ENCODE measurements at places on chromosomes 13 and 19.
A peak's percentile ranks its signal among the peaks of the same experiment; 100 is the strongest.

- no peak for DNase-seq
Measured at GRCh38 chr19:11451871-11452619, 16.6 kb downstream of the PRKCSH start.

DNA sequence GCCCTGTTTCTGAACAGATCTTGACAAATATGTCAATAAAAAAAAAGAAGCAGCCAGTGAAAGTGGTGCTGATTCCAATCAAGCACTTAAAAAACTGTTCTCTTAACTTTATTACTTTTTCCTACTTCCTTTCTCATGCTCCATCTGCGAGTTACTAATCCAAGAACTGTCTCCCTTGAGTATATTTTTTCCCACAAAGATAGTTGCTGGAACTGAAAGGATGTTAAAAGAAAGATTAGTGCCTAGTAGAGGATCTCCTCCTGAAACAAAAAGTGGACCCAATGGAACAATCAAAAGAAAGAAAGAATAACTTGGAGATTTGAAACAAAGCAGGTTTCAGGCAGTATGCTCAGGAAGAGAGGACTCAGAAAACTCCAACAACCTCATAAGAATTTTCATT, 1034.8 kb downstream of the PCDH17 start:
- DNase-seq: no peak

GRCh38 chr13:28031220-28031895, 42.9 kb upstream of the URAD start:
- no peak for DNase-seq

GRCh38 chr19:52237771-52238400, 31.5 kb upstream of the ZNF766 start:
- peak; percentile 24 for DNase-seq

DNA sequence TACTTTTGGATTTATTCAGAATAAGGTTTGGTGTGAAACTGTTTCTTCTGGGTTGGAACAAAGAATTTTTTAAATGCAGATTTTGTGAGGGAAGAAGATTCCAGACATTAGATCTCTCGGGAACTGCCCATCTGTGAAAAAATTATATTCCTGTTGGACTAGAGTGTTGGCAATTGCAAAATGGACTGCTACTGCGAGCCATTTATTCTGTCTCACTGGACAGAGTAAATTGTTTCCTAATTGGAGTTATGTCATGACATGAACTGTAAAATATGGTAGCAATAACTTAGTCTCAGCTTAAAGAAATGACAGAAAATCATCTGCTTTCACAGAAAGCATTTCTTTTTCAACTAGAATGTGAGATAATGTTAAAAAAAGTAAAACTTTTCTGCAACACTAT, 86.0 kb upstream of the MYCBP2 start:
- no peak for DNase-seq

DNA sequence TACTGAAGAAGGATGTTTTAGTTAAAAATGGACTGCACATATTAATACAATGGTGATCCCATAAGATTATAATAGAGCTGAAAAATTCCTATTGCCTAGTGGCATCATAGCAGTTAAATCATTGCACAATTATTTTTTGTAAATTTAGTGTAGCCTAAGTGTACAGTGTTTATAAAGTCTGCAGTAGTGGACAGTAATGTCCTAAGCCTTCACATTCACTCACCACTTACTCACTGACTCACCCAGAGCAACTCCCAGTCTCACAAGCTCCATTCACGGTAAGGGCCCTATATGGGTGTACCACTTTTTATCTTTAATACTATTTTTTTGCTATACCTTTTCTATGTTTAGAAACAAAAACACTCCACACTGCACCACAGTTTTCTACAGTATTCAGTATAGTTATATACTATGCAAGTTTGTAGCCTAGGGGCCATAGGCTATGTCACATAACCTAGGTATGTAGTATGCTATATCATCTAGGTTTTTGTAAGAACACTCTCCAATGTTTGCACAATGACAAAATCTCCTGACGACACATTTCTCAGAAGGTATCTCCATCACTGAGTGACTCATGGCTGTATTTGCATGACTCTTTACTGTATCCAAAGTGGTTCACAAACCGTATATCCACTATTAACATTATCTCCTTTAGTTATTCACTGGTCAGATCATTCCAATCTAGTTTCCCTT, 536.0 kb downstream of the KLF12 start:
- DNase-seq: no peak

GRCh38 chr19:34499155-34499834, 17.7 kb downstream of the WTIP start:
- DNase-seq: no peak

- no peak for DNase-seq
Measured at GRCh38 chr19:19774354-19775033, 41.6 kb upstream of the ZNF14 start.

DNA sequence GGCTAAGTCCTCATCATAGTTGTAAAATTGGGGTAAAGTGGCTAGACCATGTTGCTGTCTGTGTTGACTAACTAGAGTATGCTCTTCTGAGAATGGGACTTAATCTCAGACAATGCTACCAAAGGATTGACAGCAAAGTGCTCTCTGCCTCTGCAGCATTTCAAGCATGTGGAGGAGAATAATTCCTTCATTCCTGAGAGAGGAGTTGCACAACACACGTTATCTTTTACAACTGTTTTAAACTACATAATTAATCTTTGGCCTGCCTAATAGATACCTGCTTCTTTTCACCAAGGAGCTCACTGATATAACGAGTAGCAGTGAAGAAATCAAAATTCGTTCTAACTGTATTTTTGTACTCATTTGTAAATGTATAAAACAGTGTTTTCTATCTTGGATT, 2172.2 kb downstream of the PCDH9 start:
- DNase-seq: no peak

- DNase-seq: peak; percentile 79
Measured at GRCh38 chr13:41960637-41961465, at the start of gene VWA8. Gene VWA8 (minus strand): TSS chr13:41961109. CDS start chr13:41961015, 94 bp downstream.

DNA sequence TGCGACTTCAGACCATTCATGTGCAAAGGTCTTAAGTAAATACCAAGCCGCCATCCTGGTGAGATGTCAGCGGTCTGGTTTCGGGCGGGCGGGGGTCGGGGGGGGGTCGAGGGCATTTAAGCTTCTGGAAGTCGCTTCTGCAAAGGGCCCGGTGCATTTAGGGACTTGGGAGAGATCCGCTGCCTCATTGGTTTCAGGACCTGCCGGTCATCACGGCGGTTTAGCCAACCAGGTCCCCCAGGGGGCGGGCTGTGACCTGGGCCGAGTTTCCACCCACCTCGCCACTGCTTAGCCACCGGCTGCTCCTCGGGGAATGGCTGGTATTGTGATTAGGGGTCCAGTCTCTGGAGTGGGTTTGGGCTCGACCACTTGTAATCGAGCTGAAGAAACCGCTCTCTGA, 7.8 kb downstream of the ANKLE1 start:
- DNase-seq: peak; percentile 30

DNA sequence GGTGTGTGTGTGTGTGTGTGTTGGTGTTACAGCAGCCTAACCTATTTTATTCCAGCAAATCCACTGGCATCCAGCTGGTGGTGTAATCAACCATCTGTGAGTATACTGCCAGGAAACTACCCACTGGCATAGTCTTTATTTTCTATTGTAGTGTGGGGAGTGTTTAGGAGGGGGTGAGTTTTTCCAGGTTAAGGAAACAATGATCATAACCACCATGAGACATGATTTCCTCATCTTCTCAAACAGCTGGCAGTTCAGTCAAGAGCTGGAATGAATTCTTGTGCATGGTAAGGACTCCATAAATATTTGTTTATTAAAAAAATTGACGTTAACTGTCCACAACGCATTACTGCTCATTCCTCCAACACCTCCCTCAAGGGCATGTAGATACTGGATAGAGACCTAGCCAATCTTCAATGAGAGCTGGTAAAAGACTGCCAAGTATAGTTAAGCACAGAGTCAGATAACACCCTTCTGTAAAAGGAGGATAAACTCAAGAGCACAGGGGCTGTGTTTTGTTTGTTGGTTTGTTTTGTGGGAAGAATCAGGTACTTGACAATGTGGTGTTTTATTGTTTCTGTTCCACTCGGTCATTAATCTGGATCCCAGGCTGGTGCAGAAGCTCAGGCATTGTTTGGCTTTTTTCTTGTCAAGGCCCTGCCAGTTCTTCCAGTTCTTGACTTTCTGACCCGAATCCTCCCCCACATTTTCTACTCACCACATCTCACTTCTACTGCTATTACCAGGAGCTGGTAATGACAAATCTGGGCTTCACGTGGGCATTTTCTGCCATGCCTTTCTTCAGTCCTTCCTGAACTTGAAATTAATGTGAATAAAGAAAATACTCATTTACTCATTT, 31.6 kb upstream of the SLC46A3 start:
- no peak for DNase-seq

DNA sequence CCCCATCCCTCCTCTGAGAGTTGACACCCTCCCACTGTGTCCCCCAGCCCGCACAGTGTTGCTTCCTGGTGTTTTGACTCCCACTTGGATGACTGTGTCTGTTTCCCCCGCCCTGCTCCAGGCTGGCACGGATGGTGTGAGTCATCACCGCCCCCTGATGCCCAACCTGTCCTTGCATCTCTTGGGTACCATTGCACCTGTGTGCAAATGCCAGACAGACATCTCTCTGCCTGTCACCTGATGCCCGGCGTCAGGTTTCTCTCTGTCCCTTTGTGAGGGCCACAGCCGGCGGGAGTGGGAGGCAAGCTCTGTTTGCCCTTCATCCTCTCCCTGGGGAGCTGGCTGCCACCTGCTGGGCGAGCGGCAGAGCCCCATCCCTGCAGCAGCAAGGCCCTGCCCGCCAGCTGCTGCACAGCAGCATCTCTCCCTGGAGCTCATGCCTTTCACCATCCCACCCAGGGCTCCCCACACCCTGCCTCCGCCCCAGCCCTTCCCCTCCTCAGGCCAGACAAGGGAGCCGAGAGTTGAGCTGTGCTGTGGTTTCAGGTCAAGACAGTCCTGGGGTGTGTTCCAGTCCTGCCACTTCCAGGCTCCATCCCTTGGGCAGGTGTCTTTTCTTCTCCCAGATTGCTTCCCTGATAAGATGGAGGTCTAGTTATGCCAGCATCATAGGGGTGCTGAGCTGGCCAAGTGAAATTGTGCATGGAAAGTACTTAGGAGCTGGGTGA, 29.7 kb downstream of the NKPD1 start:
- DNase-seq: peak; percentile 98

- no peak for DNase-seq
Measured at GRCh38 chr19:11209839-11210655, 12.7 kb upstream of the KANK2 start.

DNA sequence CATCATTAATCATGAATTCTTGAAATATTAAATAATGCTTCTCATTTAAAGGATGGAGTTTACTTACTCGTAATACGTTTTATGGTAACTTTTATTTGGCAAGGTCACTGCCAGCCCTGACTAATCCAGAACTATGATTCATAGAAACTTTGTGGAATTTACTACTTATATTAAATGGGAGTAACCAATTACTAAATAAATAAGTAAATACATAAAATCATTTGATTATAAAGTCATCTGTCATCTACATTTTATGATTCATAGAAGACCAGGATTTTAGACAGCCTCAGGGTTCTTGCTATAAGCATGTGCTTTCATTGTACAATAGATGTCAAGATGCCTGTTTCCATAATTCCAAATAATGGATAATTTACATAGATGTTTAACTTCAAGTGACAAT, 611.1 kb downstream of the TBC1D4 start:
- no peak for DNase-seq

DNA sequence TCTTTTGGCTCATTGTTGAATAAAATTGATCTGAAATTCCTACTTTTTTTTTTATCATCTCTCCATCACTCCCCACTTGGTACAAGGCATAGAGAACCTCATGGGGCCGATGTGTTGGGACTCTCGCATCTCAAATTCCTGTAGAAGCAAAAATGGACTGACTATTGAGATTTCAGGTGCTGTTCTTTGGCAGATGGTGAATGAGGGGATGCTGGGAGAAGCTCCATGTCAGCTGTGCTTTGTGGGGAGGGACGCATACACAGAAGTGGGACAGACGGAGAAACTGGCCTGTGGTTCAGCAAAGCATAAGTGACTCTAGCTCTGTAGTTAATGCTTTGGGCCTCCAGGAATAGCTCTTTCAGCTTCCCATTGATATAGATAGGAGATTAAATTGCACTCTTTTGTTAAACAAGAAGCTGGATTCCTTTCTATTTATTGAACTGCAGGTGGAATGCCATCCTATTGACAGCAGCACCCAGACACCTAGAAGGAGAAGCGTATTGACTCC, 194.5 kb upstream of the RNF113B start:
- no peak for DNase-seq

DNA sequence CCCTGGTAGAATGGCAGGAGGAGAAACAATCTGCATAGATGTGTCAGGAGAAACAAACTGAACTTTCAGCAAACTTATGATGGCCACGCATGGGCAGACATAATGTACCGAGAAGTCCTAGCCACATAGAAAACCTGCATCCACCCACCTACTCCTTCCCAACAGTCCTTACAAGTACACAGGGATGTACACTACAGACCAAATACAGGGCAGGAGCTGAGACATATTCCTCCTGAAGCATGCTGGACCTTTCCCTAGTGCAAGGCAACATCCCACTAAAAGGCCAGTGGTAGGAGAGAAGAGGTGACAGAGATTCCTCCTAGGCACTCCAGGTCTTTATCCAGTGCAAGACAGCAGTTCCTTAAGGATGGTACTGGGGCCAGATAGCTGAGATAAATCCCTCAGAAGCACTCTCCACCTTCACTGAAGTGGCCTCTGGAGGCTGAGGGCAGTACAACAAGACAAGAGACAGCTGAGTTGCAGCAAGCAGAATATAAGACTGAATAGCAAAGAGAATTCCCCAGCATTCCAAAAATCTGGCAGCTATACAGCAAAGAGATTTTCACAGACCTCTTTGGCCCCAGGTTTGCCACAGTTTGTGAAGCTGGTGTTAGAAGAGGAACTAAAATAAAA, 18.3 kb downstream of the VWA8 start:
- DNase-seq: no peak

GRCh38 chr19:57290970-57291369, 10.7 kb downstream of the ZNF460 start:
- no peak for DNase-seq

GRCh38 chr19:16559780-16560276, 12.4 kb downstream of the SLC35E1 start:
- no peak for DNase-seq

GRCh38 chr13:95480791-95481780, 71.4 kb upstream of the CLDN10 start:
- DNase-seq: no peak

DNA sequence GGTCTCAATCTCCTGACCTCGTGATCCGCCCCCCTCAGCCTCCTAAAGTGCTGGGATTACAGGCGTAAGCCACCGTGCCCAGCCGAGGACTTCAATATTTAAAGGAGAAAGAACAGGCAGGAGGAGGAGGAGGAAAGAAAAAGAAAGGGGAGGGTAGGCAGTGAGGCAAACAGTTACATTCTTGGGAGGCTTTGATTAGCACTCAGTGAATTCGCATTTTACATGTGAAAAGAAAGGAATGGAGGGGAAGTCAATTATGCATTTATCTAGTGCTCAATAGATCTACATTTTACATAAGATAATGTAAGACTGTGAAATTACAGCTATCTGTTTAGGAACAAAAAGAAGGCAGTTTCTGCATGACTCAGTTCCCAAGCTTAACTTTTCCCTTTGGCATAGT, 30.9 kb upstream of the CXCL17 start:
- DNase-seq: no peak
